ENCODE measurements at places on chromosomes 11 and 22. TPM values are rescaled to one million over a fixed set of nuclear protein-coding genes. Genes with fewer than 3 reads are reported as not detected.

Gene SYT13
- total RNA-seq: 8.1 TPM

Gene OR52I2
- not detected for total RNA-seq

Gene CSNK2A3
- 2.3 TPM for total RNA-seq

Gene SLC7A4
- not detected for total RNA-seq

Gene PIH1D2
- total RNA-seq: 0.77 TPM

Gene ROBO4
- not detected for total RNA-seq

Gene SCO2
- total RNA-seq: 9.9 TPM

Gene OR51B4
- not detected for total RNA-seq

Gene PGA5
- total RNA-seq: not detected

Gene EXT2
- total RNA-seq: 57.4 TPM

Gene CHRM1
- total RNA-seq: not detected

Gene LRRC32
- 0.14 TPM for total RNA-seq

Gene GRM5
- total RNA-seq: 0.01 TPM

Gene EXPH5
- total RNA-seq: 0.02 TPM

Gene KRTAP5-7
- not detected for total RNA-seq

Gene ARHGAP8
- total RNA-seq: 1.3 TPM

Gene DDIAS
- 18.5 TPM for total RNA-seq

Gene YPEL4
- total RNA-seq: 0.27 TPM

Gene GAL3ST1
- 8.0 TPM for total RNA-seq

Gene LDLRAD3
- 20.0 TPM for total RNA-seq

Gene KCNC1
- total RNA-seq: 0.05 TPM

Gene DLG2
- 0.50 TPM for total RNA-seq

Gene TMPRSS13
- not detected for total RNA-seq

Gene NAALAD2
- not detected for total RNA-seq

Gene SCGB2A2
- total RNA-seq: not detected

Gene H19
- 10.2 TPM for total RNA-seq

Gene RASD2
- 1.2 TPM for total RNA-seq

Gene MRGPRX4
- not detected for total RNA-seq

Gene TLCD5
- 7.1 TPM for total RNA-seq

Gene HBB
- not detected for total RNA-seq

Gene OTOG
- total RNA-seq: not detected

Gene IL17REL
- not detected for total RNA-seq

Gene C11orf52
- not detected for total RNA-seq

Gene ANO3
- total RNA-seq: 0.01 TPM

Gene LMO1
- total RNA-seq: 2.3 TPM

Gene SESN3
- total RNA-seq: 0.14 TPM

Gene FDX1
- total RNA-seq: 16.4 TPM

Gene VPREB1
- not detected for total RNA-seq

Gene DENND5A
- total RNA-seq: 48.7 TPM

Gene ZNF143
- total RNA-seq: 16.0 TPM

Gene CACNA1I
- total RNA-seq: 0.02 TPM

Gene C11orf91
- 1.8 TPM for total RNA-seq

Gene TRIM29
- 11.1 TPM for total RNA-seq

Gene SLC2A11
- 9.9 TPM for total RNA-seq

Gene SERGEF
- 17.0 TPM for total RNA-seq

Gene APLNR
- total RNA-seq: 0.06 TPM

Gene OR10D3
- not detected for total RNA-seq

Gene MMP27
- not detected for total RNA-seq

Gene APOL4
- total RNA-seq: not detected

Gene OR2D2
- not detected for total RNA-seq

Gene APOL5
- not detected for total RNA-seq

Gene SAA4
- total RNA-seq: not detected

Gene KIAA1671
- total RNA-seq: 9.8 TPM

Gene SHANK3
- 3.0 TPM for total RNA-seq

Gene GP1BB
- 1.6 TPM for total RNA-seq

Gene KCNJ1
- not detected for total RNA-seq
